ENCODE measurements at places on chromosomes 7 and 10. TPM values are rescaled to one million over a fixed set of nuclear protein-coding genes. Genes with fewer than 3 reads are reported as not detected.

The CDK1 gene
- 94.0 TPM for polyA plus RNA-seq

The TUBB8 gene
- polyA plus RNA-seq = 1.4 TPM

The KLF6 gene
- polyA plus RNA-seq = 61.4 TPM

The AUTS2 gene
- polyA plus RNA-seq = 78.0 TPM

The ITGB8 gene
- polyA plus RNA-seq = 33.1 TPM

The NFE2L3 gene
- 23.8 TPM for polyA plus RNA-seq

The LBX1 gene
- not detected for polyA plus RNA-seq

The SUN3 gene
- polyA plus RNA-seq = 0.16 TPM

The CYP3A4 gene
- 0.27 TPM for polyA plus RNA-seq

The CYP3A5 gene
- 2.1 TPM for polyA plus RNA-seq

The SORBS1 gene
- 35.2 TPM for polyA plus RNA-seq

The ST8SIA6 gene
- polyA plus RNA-seq = 0.93 TPM

The RTKN2 gene
- polyA plus RNA-seq = 11.6 TPM

The GFRA1 gene
- polyA plus RNA-seq = 29.2 TPM

The LRIT1 gene
- not detected for polyA plus RNA-seq

The SMIM30 gene
- 81.8 TPM for polyA plus RNA-seq

The PITRM1 gene
- 68.8 TPM for polyA plus RNA-seq

The UBE2D1 gene
- polyA plus RNA-seq = 34.1 TPM

The FAM185A gene
- polyA plus RNA-seq = 9.9 TPM

The FZD1 gene
- 68.3 TPM for polyA plus RNA-seq

The ARHGEF35 gene
- polyA plus RNA-seq = 21.8 TPM

The PSD gene
- 7.4 TPM for polyA plus RNA-seq

The PRTFDC1 gene
- polyA plus RNA-seq = 33.5 TPM

The ATOH7 gene
- 2.0 TPM for polyA plus RNA-seq

The GRM3 gene
- 0.28 TPM for polyA plus RNA-seq

The LIPM gene
- polyA plus RNA-seq = not detected

The SSBP1 gene
- 119 TPM for polyA plus RNA-seq

The MINDY4 gene
- 11.5 TPM for polyA plus RNA-seq

The GCK gene
- polyA plus RNA-seq = 3.7 TPM

The LMBR1 gene
- polyA plus RNA-seq = 45.4 TPM

The INSYN2A gene
- 3.7 TPM for polyA plus RNA-seq

The OR2A42 gene
- 1.2 TPM for polyA plus RNA-seq

The RBM20 gene
- polyA plus RNA-seq = 4.9 TPM

The HMX3 gene
- polyA plus RNA-seq = not detected

The ADAMTS14 gene
- polyA plus RNA-seq = 1.1 TPM

The PTPRZ1 gene
- polyA plus RNA-seq = 2.7 TPM

The MINPP1 gene
- polyA plus RNA-seq = 41.5 TPM

The TPK1 gene
- polyA plus RNA-seq = 8.9 TPM

The MCM10 gene
- polyA plus RNA-seq = 12.5 TPM

The FBXO24 gene
- 1.7 TPM for polyA plus RNA-seq

The MMP21 gene
- 0.51 TPM for polyA plus RNA-seq

The MYOF gene
- polyA plus RNA-seq = 22.6 TPM

The CDNF gene
- 3.3 TPM for polyA plus RNA-seq

The ADCYAP1R1 gene
- polyA plus RNA-seq = 0.93 TPM

The TMEM270 gene
- polyA plus RNA-seq = 0.21 TPM

The P4HA1 gene
- polyA plus RNA-seq = 113 TPM

The PON3 gene
- 2.3 TPM for polyA plus RNA-seq

The LHPP gene
- 16.5 TPM for polyA plus RNA-seq

The RARRES2 gene
- 37.9 TPM for polyA plus RNA-seq

The EPHA1 gene
- 18.3 TPM for polyA plus RNA-seq

The ZKSCAN5 gene
- polyA plus RNA-seq = 18.3 TPM

The PILRA gene
- polyA plus RNA-seq = 6.6 TPM

The GGCT gene
- 72.0 TPM for polyA plus RNA-seq

The ACHE gene
- polyA plus RNA-seq = 4.6 TPM

The RBP4 gene
- polyA plus RNA-seq = 0.98 TPM

The AGAP6 gene
- 15.6 TPM for polyA plus RNA-seq

The SYT15 gene
- polyA plus RNA-seq = 12.6 TPM
